Left ventricle myocardium inferior (tissue), 1 donor: ENCODE measurements at places on chromosomes 1 and 21.

DNA sequence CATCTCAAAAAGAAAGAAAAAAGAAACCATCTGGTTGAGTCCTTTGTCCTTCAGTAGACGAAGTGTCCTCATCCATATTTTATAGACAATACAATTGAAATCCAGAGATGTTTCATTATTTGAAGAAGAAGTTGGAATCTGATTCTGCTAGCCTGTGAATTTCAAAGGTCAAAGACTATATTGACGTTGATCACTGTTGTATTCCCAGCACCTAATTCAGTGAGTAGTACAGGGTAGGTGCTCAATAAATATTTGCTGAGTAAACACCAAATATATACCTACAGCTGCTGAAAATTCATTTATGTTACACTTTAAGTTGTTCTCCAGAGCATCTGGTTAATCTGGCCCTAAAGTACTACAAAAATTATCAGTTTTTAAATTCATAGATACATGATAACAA, 135.2 kb downstream of the CACNA1E start:
- DNase-seq: no peak

DNA sequence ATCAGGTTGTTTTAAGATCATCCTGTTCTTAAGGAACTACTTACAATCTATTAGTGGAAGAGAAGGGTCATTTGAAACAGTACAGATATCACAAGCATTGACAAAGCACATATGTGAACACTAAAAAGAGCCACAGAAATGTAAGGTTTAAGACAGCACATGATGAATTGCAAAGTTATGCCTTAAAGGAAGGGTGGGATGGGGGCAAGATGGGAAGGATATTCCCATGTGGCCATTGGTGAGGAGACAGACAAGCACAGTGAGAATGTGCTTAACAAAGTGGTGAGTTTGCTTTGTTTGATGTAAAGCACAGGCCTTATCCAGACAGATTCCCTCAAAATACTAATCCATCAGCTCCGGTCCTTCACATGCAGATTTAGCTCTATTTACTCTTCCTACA, 151.6 kb upstream of the IVNS1ABP start:
- no peak for DNase-seq

- DNase-seq: no peak
Measured at GRCh38 chr1:239053279-239053678, 333.1 kb upstream of the CHRM3 start.

DNA sequence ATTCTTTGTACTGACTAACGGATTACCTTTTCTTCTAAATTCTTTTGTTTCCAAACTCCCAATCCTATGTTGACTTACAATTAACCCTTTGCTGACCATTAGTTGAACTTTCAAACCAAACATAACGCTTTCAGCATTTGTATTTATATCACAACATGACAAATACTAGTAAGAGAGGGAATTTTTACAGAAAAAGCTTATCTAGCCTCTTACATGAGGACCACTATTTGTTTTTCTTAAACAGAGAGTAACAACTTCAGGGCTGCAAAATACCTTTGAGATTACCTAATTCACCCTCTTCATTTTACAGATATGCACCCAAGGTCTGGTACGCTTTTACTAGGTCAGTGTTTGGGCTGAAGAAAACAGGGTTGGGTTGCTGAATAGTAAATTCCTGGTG, 45.0 kb upstream of the CXADR start:
- no peak for DNase-seq
